ENCODE measurements at places on chromosomes 5 and 9. TPM values are rescaled to one million over a fixed set of nuclear protein-coding genes. Genes with fewer than 3 reads are reported as not detected.

Gene DMRT2
- total RNA-seq: not detected

Gene DNM1
- 16.2 TPM for total RNA-seq

Gene PCDH12
- not detected for total RNA-seq

Gene NEUROG1
- 0.04 TPM for total RNA-seq

Gene ZFYVE16
- 21.8 TPM for total RNA-seq

Gene DOK3
- total RNA-seq: 1.1 TPM

Gene SPINK6
- not detected for total RNA-seq

Gene PCDHB13
- 1.9 TPM for total RNA-seq

Gene SPATA6L
- total RNA-seq: 2.5 TPM

Gene GABRP
- total RNA-seq: 0.14 TPM

Gene TMC1
- total RNA-seq: not detected

Gene FAM200C
- total RNA-seq: 2.8 TPM

Gene ADAMTS2
- total RNA-seq: 2.3 TPM

DNA sequence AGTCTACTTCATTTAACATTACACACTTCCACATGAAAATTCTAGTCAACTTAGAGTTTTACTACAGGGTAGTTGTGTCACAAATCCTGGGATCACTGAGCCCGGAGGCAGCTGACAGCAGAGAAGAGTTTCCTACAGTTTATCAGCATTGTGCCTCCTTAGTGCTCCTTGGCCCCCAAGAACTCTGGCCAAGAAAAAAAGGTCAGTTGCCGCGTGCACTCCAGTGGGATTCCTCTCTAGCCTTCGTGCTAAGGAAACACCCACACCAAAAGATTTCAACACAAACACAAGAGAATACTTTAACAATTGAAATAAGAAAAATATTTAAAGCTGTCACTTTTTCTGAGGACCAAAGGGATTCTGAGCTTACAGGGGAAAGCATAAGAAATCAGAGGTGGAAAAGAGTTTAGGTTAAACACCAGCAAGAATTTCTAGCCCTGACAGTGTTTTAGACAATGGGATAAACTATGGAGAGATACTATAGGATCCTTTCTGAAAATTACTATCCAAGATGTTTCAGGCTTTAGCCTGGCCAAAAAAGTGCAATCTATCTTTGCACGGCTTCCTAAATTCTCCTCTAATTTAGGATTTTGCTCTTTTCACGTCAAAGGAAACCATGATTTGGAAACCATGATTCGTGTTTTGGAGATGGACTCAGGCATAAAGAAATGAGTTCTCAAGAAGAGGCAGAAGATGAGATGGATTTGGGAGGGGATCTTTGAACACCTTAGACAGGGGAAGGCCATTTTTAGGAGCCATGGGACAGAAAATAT, 606.8 kb downstream of the RAB3C start:
- no peak for DNase-seq

- no peak for DNase-seq
Measured at GRCh38 chr9:70554881-70555280, 140.4 kb upstream of the KLF9 start.

DNA sequence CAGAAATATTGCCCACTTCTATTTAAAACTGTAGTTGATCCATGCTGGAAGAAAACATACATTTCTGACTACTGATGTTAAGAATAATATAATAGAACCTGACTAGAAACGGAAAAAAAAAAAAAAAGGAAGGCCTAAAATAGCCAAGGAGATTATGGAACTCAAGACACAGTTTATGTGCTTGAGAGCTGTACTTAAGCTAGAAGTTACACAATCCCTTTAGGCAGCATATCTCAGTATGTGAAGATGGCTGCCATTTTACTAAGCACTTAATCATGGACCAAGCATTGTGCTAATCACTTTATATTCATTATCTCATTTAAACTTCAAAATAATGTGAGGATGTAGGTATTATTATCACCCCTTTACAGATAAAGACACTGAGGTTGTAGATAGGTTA, 73.0 kb upstream of the NR4A3 start:
- no peak for DNase-seq

- no peak for DNase-seq
Measured at GRCh38 chr9:129322022-129322621, 144.1 kb upstream of the IER5L start.

- no peak for DNase-seq
Measured at GRCh38 chr9:136312436-136312835, 8.5 kb upstream of the CCDC187 start.

- no peak for DNase-seq
Measured at GRCh38 chr9:135990468-135991429, 29.6 kb upstream of the UBAC1 start.

- no peak for DNase-seq
Measured at GRCh38 chr9:35105126-35105525, 2.2 kb upstream of the STOML2 start.

DNA sequence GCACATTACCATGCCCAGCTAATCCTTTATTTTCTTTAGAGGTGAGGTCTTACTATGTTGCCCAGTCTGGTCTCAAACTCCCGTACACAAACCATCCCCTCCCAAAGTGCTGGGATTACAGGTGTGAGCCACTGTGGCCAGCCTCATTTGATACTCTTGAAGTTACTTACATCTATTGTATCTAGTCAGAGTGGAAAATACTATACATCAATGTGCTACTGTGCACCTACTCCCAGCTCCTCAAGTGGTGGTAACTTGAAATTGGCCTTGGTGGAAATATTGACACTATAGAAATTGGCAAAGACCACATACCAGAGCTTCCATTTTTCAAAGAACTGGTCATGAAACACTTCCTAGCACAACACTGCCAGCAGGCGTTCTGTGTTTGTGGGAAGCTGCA, 10.3 kb downstream of the GGTA1 start:
- no peak for DNase-seq

DNA sequence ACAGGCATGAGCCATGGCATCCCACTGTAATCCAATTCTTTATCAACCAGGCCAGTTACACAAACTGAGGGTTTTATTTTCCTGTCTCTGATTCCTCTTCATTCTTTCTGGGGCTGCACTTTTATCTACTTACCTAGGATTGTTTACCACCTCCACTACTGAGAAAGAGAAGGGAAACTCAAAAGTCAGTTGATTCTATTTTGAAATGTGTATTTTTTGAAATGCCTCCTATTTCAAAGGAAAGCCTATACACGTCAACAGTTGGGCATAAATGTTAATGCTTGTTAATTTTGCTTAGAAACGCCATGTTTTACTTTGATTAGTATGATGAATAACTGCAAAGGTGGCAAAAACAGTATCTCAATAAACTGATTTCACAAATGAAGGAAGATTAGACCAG, 92.5 kb downstream of the MLLT3 start:
- DNase-seq: no peak

DNA sequence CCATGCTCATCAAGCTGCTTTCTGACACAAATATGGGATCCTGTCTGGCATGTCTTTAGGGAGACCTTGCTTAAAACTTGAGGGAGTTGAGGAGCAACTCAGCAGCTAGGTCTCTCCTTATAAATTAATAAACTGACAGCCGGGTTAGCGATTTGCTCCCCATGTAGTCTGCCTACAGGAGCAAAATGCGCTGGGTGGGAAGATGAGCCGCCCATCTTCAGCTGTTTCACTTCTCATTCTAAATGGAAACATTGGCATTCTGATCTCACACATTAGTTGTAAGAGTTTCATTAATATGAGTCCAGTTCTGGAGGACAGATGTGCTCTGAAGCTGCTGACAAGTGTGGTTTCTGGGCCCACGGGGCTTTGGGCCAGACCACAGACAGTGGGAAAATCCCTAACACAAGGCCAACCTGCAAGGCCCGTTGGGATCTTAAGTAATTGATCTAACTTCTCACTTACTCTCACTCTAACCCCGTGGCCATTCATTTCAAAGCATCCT, 197.0 kb downstream of the MCTP1 start:
- no peak for DNase-seq

DNA sequence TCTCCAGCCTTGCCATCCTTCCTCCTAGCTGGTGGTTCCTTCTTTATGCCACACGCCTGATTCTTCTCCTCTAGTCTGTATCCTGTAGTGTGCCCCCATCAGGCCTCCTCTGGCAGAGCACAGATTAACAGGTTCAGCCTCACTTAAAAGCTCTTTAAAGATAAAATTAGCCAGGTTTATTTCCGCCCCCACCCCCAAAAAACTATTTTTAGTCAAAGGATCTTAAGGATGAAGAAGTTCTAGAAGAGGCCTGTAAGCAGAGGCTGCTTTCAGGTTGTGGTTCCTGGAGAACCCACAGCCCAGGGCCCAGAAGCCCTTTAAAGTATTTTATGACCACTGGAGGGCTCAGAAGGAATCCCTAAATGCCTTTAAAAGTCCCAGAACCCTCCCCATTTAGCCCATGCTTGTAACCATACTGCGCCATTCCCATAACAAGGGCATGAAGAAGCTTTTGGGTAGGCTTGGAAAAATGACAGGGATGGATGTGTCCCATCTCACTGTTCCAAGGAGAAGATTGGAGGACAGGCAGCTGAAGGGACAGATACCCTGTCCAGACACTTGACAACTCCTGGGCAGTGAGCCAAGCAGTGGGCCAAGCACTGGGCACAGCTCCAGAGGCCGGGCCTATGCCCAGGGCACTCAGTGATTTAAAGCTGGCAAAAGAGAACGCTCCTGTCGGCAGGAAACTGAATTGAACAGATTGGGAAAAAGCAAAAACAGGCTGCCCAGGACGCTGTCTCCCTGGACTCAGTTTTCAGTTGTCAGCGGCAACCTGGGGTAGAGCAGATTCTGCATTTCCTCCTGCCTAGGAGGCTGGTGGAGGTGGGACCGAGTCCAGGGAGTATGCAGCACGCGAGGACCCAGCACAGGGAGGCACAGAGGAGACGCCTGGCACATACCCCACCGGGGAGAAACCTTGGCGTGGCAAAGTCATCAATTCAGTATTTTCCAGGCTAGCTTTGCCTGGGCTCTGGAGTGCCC, 106.3 kb upstream of the SSBP2 start:
- no peak for DNase-seq

GRCh38 chr5:55036477-55036876, 12.4 kb downstream of the GZMK start:
- DNase-seq: no peak

DNA sequence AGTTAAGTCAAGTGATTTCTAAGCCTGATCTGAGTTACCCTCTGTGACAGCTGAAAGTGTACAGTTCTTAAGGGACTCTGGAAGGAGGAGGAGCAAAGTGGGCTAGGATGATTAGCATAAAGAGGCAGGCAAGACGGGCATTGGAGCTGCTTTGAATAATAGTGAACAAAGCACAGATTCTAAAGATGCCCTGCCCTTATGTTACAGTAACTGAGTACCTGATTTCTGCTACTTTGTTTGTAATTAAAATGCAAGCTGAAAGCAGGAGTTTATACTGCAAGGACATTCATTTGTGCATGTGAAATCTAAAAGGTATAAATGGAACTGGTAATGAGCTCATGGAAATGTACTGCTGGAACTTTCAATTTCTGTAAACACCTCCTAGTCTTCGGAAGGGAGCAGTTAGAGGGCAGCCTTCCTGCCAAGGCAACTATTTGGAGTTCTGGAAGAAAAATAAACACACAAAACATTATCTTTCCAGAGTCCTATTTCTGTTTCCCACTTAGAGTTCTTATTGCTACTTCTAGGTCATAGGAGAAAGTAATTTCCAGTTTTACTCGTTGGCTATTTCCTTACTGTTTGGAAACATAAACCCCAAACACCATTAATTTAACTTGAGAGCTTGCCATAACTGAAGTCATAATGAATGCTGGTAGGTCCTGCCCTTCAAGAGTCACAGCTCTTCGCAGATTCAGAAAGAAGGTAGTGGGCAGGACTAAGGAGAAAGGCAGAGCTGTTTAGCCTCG, at the start of gene RANBP3L:
Gene RANBP3L (minus strand): TSS at position 45 of the 746 bp plus-strand sequence. CDS start 486 bp downstream, outside the sequence.
- no peak for DNase-seq

DNA sequence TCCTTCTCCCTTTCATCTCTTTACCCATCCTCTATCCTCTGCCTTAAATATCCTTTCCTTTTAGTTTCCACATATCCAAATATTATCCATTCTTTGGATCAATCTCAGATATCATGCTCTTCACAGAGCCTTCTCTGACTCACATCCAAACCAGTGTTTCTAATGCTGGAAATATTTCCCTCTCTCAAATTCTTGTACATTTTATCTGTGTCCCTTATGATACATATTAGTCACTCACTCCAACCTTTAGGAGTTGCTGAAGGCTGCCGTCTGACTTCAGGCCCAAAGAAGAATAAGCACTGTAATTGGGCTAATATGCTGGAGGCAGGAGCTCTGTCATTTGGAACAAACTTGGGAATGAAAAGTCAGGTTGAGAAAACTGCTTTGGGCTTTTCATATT, 156.4 kb upstream of the RUSC2 start:
- no peak for DNase-seq

DNA sequence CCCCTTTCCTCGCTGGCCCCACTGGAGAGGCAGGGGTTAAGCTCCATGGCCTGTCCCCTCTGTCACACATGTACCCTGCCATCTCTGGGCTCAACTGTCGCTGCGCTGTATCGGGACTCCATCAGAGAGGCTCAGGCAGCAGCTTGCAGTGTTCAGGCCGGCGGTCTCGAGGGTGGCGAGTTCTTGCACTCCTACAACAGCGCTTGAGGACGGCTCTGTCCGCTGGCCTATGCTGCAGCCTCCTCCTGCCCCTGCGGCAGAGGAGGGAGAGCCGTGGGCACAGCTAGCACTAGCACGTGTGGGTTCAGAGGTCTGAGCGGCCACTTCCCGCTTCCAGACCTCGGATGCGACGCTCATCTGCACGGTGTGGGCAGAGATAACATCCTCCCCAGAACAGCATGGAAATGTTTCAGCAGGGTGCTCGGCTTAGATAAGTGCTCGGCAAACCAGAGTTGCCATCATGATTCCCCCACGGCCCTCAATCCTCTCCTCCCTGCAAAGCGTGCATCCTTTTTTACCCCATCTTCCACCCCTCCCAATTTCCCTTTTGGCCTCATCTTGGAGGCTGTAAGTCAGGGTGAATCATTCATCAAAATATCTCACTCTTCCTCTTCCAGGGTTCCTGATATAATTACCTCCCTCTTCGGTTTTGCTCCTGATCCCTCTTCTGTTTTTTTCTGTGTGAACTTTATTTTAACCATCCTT, 41.9 kb upstream of the FUBP3 start:
- DNase-seq: no peak

DNA sequence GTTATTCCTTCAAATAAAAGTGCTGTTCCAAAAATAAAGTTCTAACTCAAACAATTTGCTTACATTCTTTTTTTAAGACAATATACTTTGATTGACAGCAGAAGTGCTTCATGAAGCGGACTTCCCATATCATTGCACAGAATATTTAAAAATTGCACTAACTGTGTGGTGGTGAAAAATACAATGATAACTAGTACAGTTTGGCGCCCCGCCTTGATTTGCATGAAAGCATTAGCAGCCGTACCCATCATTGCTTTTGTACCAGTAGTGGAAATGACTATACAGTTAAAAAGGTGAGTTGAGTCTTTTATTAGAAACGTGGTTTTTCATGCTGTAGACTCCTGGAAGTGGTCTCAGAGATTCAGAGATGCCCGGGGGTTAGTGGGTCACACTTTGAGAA, 69.5 kb upstream of the MAP3K1 start:
- no peak for DNase-seq

- no peak for DNase-seq
Measured at GRCh38 chr5:57751710-57752109, 269.1 kb upstream of the ACTBL2 start.

GRCh38 chr9:69317081-69317480, 7.9 kb upstream of the ENTREP1 start:
- DNase-seq: no peak

- no peak for DNase-seq
Measured at GRCh38 chr9:77843076-77843870, 188.3 kb downstream of the GNAQ start.
